ENCODE measurements at places on chromosomes 3 and 15.

GRCh38 chr15:55873024-55873720 lies 120.2 kb downstream of the NEDD4 start:
- DNase-seq = no peak

GRCh38 chr3:53180305-53181023 lies 19.5 kb downstream of the PRKCD start:
- no peak for DNase-seq

- DNase-seq = no peak
These were observed 172.4 kb downstream of the KLHL25 start for GRCh38 chr15:85622221-85622831.

DNA sequence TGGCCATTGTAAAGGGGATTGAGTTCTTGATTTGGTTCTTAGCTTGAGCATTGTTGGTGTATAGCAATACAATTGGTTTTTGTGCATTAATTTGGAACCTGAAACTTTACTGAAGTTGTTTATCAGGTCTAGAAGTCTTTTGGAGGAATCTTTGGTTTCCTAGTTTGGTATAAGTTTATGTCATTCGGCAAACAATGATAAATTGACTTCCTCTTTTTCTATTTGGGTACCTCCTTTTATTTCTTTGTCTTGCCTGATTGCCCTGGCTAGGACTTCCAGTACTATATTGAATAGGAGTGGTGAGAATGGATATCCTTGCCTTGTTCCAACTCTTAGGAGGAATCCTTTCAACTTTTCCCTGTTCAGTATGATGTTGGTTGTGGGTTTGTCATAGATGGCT lies 32.1 kb downstream of the SPESP1 start:
- no peak for DNase-seq

- no peak for DNase-seq
These were observed 737 bp downstream of the JAGN1 start for GRCh38 chr3:9891072-9891622.

- no peak for DNase-seq
These were observed 75.3 kb downstream of the SYNPR start for GRCh38 chr3:63353383-63353782.

GRCh38 chr15:43872416-43873020 lies 45.7 kb downstream of the WDR76 start:
- DNase-seq = peak; percentile 11

GRCh38 chr3:46314517-46314916 lies 39.4 kb upstream of the CCR2 start:
- DNase-seq = no peak

DNA sequence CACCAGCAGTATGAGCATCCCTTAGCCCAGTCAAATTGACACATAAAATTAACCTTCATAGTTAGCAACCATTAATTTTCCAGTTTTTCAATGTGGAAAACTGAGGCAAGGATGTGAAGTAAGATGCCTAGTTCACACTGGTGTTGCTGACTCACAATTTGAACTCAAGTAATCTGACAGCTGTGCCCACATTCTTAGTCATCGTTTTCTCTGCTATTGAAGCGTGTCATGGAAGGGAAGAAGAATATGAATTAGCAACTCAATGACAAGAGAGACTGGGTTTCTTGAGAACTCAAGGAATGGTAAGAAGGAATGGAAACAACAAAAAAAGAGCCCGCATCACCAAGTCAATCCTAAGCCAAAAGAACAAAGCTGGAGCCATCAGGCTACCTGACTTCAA lies 261.4 kb downstream of the EPHA3 start:
- no peak for DNase-seq

GRCh38 chr3:152328841-152329240 lies 60.1 kb downstream of the MBNL1 start:
- no peak for DNase-seq

GRCh38 chr3:29384640-29385039 lies 103.8 kb downstream of the RBMS3 start:
- no peak for DNase-seq

DNA sequence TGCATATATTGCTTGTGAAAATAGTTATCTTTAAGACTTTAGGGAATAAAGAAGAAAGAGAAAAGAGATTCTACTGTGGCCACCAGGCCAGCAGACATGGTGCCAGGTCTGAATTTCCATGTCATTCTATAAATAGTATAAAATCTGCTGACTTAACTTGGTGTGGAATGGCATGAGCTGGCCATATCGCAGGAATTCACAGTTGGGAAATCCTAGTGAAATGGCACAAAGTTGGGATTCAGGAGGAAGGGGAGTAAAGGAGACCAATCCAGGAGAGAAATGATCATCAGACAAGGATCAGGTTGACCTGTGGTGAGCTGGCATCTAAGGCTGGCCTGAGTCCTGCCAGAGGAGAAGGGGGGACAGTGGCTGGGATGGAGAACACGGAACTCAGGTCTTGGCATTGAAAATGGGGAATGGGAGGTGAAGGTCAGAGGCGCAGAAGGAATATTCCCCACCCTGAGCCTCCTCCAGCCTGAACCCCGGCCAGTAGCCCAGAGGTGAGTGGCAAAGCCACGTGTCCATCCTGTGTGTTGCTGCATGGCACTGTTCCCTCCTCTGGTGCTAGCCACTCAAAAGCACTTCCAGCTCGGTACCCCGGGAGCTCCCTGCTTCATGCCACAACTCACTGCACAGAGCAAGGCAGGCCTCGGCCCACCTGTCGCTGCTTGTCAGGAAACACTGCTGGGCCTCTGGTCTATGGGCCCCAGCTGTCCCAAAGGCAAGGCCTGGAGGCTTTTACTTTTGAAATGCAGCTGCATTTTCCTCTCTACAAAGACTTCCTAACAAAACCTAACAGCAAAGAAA lies 51.4 kb downstream of the SSUH2 start:
- no peak for DNase-seq

DNA sequence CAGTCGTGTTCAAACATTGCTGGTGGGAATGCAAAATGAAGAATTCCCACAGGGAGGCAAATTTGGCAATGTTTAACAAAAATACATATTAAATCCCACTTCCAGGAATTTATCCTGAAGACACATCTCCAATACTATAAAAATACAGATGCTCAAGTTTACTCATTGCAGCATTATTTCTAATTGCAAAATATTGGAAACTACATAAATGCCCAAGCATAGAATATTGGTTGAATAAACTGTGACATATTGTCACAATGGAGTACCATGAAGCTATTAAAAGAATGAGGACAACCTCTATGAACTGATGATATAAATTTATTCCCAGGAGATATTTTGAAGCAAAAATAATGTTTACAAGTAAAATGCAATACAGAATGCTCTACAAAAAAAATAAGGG lies 49.7 kb upstream of the UBE2E2 start:
- no peak for DNase-seq

GRCh38 chr3:126464093-126464492 lies 11.6 kb downstream of the ZXDC start:
- no peak for DNase-seq

GRCh38 chr3:185024966-185025365 lies 127.9 kb downstream of the C3orf70 start:
- no peak for DNase-seq

DNA sequence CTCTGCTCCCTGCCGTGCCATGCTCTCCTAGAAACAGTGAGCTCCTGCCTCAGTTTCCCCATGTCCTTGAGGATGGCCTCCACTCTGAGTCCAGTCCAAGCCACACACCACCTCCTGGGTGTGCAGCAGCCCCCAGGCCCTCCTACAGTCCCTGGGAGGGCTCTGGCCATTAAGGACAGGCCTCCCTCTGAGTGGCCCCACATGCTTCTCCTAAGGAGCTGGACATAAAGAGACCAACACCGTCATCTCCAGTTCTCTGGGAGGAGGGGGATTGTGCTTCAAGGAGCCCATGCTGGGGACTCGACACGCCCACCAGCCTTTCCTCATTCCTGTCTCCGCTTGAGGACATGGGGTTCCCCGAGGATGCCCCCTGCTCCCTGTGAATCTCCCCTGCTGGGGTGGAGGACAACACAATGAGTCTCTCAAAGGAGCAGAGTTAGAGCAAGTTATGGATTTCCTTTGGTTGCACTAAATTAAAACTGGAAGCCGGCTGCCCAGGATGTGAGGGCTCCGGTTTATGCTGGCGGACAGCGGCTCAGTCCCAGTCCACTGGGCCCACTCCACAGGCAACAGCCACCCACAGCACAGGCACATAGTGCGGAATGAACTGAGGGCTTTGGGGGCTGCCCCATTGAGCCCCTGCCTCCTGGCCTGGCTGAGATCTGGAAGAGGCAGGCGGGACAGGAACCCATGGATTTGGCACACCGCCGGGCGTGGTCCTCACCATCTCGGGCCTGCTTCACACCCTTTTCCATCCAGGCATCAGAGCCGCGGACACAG lies 165.6 kb upstream of the IQSEC1 start:
- DNase-seq = no peak

GRCh38 chr3:195207731-195208130 lies 63.2 kb downstream of the XXYLT1 start:
- DNase-seq = no peak

DNA sequence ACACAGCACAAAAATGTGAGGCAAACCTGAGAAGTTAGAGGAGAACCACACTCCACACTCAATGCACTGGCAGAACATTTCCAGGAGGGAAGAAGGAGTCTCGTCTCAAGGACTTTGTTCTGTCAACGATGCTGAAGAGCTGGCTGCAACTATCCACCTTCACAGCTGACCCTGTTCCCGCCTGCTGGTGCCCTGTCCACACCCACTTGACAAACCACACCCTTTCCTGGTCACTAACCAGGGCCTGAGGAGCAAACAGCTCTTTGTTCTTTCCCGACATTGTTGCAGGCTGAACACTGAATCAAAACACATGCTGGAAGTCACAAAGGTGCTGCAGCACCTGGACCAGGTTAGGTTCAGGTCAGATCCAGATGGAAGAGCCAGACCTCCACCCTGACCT lies 92.6 kb upstream of the ARRDC4 start:
- DNase-seq = no peak

DNA sequence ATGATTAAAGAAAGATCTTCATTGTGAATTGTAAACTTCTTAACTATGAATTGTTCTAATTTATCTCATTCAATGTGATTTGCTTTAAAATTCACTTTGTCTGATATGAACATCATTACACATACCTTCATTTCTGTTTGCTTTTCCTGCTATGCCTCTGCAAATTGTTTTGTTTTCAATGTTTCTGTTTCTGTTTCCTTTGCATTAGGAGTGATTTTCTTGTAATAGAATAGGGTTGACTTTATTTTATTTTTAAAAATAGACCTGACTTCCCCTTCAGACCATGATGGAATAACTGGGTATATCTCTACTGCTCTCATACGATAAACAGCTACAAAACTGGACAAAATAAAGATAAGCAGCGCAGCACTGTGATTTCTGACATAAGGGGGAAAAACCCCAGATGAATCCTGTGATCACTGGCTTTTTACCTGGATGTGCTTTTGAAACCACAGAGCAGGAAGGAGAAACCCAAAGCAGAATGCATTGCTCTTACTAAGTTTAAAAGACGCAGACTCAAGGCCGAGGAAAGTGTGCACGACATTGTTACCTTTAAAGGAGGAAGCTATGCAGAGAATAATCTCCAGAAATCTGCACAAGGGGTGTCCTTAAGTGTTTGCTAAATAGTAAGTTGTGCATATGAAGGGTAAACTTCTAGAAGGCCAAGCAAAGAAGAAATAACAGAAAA lies 420.2 kb downstream of the TBC1D5 start:
- DNase-seq = no peak

DNA sequence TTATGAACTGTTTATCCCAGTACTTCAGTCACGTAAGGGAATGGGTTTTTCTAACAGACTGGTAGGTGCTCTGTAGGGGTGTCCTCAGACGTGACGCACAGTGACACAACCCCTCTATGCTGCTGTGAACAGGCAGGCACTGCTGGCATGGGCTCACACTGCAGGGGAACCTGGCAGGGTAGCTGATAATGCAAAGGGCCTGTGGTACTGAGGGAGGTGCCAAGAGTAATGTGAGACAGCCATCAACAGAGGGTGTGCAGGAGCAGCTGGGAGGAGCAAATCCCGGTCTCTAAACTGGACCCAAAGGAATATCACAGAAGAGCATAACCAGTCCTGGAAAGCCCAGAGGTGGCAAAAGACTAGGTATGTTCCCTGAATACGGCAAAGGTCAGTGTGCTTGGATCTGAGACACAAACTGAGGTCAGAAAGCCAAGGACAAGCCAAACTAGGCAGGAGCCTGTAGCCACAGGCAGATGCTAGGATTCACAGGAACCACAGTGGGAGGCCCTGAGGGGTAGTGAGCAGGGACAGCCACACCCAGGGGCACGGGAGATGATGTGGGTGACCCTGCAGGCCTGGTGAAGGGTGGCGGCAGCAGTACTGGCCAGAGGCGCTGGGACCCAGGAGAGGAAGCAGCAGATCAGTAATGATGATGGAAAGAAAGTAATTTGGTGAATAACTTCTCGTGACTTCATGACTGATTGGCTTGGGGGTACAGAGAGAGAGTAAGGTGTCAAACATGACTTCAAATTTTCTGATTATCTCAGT lies 248.1 kb upstream of the CHRNA7 start:
- no peak for DNase-seq

- DNase-seq = no peak
These were observed 2.3 kb downstream of the INKA1 start for GRCh38 chr3:49805367-49805782.

GRCh38 chr15:80580106-80580505 lies 115.0 kb upstream of the ABHD17C start:
- no peak for DNase-seq

- no peak for DNase-seq
These were observed 707.8 kb downstream of the TUSC7 start for GRCh38 chr3:117417411-117417810.

DNA sequence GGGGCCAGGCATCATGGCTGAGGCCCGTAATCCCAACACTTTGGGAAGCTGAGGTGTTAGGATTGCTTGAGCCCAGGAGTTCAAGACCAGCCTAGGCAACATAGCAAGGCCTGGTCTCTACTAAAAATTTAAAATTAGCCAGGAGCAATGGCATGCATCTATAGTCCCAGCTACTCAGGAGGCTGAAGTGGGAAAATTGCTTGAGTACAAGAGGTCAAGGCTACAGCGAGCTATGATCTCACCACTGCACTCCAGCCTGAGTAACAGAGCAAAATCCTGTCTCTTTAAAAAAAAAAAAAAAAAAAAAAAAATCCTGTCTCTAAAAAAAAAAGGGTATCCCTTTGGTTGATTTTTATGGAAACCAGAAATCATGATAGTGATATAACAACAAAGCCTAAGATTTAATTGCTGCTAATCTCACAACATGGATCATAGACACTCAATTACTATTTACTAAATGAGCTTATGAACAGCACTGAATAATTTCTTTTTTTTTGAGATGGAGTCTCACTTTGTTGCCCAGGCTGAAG lies 12.1 kb downstream of the PCLAF start:
- no peak for DNase-seq

- no peak for DNase-seq
These were observed 98.6 kb downstream of the MYRIP start for GRCh38 chr3:39907981-39908380.
